ENCODE measurements at places on chromosomes 4 and X.

DNA sequence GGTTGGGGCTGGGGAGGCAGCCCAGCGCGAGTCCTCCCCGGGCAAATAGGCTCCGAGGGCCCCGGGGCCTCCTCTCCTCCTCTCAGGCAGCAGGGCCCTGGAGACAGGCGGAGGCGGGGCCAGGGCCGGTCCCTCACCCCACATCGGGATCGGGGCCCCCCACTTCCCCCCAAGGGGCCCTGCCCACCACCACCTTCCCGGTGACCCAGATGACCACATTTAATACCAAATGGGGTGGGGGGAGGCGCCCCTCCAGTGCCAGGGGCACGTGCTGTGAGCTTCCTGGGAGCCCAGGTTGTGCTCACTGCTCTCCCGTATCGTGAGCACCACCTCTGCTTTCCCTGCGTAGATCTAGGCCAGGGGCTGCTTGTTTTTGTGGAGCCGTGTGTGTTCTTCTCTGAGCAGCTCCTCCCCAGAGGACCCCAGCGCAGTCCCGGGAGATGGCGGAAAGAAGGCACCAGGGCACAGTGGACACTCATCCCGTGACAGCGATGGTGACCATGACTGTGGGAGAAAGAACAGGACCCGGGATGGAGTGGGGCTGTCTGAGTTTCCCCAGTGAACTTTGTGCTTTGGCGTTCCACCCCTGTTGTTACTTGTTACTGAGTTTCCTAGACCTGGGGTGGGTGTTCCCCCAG is 2.1 kb downstream of the PNMA6A start:
- DNase-seq: no peak

GRCh38 chrX:45846328-45846727 is 645.7 kb upstream of the DIPK2B start:
- DNase-seq: no peak

GRCh38 chr4:122583906-122584305 is 37.0 kb downstream of the IL21 start:
- DNase-seq: no peak

GRCh38 chr4:65311120-65311519 is 359.2 kb downstream of the EPHA5 start:
- DNase-seq: no peak

DNA sequence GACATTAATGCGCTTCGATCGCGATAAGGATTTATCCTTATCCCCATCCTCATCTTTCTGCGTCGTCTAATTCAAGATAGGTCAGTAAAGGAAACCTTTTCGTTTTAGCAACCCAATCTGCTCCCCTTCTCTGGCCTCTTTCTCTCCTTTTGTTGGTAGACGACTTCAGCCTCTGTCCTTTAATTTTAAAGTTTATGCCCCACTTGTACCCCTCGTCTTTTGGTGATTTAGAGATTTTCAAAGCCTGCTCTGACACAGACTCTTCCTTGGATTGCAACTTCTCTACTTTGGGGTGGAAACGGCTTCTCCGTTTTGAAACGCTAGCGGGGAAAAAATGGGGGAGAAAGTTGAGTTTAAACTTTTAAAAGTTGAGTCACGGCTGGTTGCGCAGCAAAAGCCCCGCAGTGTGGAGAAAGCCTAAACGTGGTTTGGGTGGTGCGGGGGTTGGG is 528 bp upstream of the FGF2 start:
- DNase-seq: no peak

GRCh38 chrX:13000301-13000811 is 25.4 kb downstream of the TMSB4X start:
- no peak for DNase-seq

DNA sequence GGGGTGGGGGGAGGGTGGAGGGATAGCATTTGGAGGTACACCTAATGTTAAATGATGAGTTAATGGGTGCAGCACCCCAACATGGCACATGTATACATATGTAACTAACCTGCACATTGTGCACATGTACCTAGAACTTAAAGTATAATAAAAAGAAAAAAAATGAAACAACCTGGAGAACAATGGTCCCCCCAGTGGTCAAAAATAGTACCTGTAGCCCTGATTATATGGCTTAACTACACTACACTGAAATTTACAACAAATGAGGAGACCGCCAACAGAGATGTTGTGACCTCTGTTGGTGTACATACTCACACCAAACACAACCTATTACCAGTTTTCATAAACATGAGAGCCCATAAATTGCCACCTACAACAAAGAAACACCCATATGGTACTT is 7.3 kb upstream of the MAGEE1 start:
- DNase-seq: no peak

DNA sequence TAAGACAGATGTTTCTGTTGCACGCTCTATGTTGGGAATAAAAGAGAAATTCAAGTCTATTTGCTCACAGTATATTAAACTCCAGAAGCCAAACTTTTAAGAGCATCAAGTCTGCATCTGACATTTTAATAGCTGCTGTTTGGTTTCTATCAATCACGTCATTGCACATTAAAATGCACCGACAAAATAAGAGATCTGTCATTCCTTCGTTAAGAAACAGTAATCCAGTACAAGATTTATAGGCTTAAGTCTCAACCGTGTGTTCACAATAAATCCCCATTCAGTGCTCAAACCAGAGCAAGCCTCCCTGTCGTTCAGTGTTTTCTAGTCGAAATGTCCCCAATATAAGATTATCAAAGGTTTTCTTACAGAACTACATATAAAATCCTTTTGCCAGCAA is 89.0 kb upstream of the BMPR1B start:
- DNase-seq: no peak

GRCh38 chrX:138150709-138151108 is 560.8 kb downstream of the FGF13 start:
- DNase-seq: no peak

GRCh38 chrX:96843566-96843965 is 40.1 kb upstream of the RPA4 start:
- DNase-seq: no peak
